Mucosa of gallbladder (tissue), 1 donor: ENCODE measurements at places on chromosomes 12 and 14. TPM values are rescaled to one million over a fixed set of nuclear protein-coding genes. Genes with fewer than 3 reads are reported as not detected.

- no peak for DNase-seq
These were observed 276.2 kb downstream of the EMP1 start for GRCh38 chr12:13472690-13473089.

DNA sequence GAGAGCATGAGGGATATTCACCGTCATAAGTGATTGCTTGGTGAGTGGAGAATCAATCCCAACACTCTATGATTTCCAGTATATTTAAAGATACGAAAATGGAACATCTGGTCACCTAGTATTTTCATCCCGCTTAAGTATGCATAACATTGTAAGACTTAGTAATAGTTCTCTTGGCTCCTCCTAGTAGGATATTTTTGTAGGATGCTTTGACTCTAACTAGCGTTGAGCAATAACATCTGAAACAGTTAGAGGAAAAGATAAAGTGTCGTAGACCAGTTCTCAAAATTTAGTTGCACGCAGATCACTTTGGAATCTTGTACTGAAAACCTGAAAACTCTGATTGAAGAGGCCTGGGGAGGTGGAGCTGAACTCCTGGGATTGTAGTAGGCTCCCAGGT is 7.6 kb downstream of the SAMD4A start:
- DNase-seq: no peak

DNA sequence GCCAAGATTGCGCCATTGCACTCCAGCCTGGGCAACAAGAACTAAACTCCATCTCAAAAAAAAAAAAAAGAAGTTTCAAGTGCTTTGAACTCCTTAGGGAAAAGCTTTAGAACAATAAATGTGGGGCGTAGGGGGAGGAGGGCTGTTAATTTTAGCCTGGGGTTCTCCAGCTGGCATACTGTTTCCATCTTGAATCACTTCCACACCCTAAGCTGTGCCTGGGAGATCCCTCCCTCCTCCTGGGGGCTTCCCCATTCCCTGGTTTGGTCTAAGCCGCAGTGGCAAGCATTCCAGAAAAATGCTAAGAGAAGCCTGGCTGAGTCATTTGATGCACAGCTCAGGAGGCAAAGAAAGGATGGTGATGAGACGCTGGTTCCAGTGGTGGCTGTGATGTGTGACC is 2.3 kb upstream of the ZNF384 start:
- no peak for DNase-seq

- DNase-seq: no peak
These were observed at the start of gene HHIPL1 for GRCh38 chr14:99644723-99645544. Gene HHIPL1 (plus strand): TSS chr14:99645129. CDS start chr14:99645208, 79 bp downstream.

GRCh38 chr14:104094709-104095425 is 9.4 kb downstream of the ASPG start:
- DNase-seq: peak; percentile 62

DNA sequence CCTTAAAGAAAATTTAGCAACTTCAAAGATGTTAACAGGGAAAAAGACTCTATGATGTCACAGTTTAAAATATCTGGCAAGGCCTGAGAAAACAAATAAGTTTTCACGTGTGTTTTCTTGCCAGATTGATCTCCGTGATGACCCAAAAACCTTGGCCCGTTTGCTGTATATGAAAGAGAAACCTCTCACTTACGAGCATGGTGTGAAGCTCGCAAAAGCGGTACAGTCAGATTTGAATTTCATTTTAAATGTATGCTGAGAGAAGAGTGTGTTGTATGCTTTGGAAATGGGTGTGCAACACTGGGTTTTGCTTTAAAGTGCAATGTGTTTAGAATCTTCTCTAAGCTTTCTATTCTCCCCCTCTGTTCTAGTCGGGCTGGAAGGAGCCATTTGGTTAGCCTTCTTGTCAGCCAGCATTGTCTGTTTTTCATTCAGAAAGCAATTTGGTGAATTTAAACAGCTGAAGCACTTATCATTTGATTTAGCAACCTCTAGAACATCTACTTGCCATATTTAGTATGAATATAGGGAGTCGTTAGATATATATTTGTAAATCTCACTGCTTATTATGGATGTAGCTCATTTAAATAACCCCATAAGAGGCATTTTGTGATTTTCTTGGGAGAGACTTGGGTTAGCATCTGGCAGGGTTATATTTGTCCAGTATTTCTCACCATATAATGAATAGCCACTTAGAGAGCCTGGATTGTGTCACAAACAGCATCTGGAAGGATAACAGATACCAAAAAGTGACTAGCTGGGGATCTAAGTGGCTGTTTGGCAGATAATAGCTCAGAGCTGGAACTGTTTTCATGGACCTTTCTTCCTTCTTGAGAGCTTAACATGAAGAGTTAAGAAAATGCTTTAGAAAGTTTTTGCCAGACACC is 35.5 kb downstream of the GPHB5 start:
- DNase-seq: no peak

DNA sequence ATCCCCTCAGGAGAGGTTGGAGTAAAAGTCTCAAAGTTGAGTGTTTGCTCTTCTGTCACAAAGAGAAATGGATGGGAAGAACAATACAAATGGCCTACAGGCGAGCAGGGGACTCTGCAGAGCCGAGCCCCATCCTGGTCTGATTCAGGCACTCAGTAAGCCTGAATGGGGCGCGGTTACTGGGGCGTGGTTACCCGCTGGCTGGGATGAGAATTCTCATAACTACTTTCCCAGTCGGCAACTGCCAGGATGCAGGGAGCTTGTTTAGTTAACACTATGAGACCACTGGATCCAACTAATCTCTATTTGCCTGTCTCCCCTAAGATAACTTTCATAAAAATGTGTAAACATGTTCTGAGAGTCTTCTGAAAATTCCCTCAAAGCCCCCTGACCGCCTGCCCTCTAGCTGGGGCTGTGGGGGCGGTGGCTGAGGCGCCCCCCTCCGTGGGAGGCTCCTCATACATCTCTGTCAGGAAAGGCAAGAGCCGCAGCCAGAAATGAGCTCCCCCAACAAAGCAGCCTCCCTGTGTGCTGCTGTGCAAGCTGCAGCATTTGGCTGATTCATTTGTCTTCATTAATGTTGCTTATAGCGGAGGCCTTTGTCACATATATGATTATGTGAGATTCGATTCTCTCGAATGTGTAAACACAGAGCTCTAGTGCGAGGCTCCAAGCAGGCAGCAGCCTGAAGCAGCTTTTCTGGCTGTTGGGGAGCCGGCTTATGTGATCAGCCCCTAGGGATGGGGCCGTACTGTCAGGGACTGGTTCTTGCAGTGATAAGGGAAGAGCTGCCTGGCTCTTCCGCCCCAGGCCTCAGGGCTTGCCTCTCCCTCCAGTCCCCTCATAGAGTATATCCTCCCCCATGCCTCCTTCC is 126.1 kb upstream of the ARHGAP5 start:
- DNase-seq: peak; percentile 47

DNA sequence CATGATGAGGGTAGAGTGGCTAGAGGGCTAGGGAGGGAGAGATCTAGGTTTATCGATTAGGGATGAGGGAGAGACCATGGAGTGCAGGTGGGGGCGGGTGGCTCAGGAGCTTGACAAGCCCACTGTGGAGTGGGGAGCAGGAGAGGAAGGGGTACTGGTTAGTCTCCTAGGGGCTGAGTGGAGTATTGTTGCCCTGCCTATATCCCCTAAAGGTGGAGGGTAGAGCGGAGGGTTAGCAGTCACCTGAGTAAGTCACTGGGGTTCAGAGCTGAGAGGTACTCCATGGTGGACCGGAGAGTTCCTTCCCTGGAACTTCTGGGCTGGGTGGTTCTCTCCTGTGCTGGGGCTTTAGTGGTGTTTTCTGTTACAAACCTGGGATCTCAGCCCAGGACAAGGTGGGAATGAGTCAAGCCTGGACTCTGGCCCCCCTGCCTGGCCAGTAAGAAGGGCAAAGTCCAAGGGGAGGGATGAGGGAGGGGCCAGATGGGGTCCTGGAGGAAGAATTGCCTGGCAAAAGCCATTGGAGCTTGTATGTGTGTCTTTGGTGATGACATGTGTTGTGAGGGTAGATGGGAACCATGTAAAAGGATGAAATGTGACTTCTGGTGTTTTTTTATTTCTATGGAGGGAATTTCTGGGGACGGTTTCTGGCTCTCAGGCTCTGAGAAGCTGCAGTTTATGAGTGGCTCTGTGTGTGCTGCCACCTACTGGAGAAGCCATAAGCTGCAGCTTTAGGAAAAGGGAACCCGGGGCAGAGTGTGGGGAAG is at the start of gene CIDEB:
Gene CIDEB (minus strand): TSS at position 403 of the 767 bp plus-strand sequence. CDS start 119 bp downstream, at position 284.
- peak; percentile 76 for DNase-seq

DNA sequence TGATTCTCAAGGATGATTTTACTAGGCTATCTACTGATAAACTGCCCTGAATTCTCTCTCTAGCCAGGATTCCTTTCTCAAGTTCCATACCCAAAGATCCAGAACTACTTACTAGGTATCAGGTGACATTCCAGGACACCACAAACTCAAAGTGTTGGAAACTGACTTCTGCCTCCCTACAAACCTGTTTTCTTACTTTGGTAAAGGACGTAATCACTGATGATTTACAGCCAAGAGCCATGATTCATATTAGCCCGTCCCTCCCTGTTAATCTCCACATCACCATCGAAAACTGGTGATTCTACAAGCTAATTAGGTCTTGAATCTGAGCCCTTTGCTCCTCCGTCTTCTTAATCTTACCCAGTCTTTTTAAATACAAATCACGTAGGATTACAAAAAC is 1.0 kb upstream of the ATG14 start:
- DNase-seq: no peak

DNA sequence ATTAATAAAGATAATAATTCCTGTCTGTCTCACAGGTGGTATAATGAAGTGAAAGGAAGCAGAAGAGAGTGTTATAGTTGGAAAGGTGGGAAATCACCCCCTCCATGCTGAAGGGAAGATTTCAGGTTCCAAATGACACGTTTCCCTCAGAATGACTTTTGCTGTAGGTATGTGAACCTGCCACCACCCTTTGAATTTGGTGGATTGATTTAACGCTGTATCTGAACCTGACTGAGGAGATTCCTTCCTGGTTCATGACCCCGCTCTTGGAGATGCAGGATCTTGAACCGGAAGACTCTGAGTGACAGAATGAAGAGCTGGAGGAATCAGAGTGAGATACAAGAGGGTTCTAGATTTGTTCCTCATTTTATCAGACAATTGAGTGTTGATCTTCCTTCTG is 20.3 kb upstream of the EMP1 start:
- DNase-seq: no peak

DNA sequence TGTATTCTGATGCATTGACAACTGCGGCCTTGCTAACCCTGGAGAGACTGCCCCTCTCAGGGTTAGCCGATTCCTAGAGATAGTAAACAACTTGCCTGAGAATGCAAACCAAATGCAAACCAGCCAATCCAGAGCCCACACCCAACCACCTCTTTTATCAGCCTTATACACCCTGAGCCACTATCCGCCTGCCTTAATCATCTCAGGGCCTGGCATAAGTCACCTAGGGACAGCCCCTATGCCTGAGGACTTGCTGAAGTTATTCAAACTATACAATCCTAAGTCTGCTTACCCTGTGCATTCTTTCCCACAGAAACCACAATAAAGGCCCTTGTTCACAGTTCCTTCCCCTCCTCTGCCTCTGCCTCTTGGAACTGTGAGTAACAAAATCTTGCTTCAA is 177.2 kb downstream of the KCNA5 start:
- DNase-seq: no peak

- no peak for DNase-seq
These were observed 399.8 kb downstream of the RGS6 start for GRCh38 chr14:72332046-72332445.

GRCh38 chr14:50530358-50530757 is 2.0 kb downstream of the MAP4K5 start:
- no peak for DNase-seq

GRCh38 chr12:121166356-121166755 is 33.7 kb downstream of the P2RX7 start:
- no peak for DNase-seq

DNA sequence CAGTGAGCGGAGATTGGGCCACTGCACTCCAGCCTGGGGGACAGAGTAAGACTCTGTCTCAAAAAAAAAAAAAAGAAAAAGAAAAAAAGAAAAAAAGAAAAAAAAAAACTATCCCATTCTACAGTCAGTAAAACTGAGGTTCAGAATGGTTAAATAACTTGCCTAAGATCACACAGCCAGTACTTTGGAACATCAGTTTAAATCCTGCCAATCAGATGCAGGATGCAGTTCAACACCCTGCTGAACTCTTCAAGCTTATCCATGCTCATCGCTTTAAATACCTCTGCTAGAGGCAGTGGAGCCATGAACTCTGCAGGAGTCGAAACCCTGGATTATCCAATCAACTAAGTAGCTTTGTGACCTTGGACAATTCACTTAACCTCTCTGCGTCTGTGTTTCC is 3.4 kb downstream of the ZNF385A start:
- DNase-seq: no peak

The BICDL1 gene
- 26.7 TPM for total RNA-seq

The GDF11 gene
- total RNA-seq: 11.5 TPM

The SLC7A8 gene
- 98.5 TPM for total RNA-seq

The TRHDE gene
- total RNA-seq: 6.9 TPM
